Substantia nigra (tissue), 51 donors: ENCODE measurements at places on chromosomes 7 and 10.

DNA sequence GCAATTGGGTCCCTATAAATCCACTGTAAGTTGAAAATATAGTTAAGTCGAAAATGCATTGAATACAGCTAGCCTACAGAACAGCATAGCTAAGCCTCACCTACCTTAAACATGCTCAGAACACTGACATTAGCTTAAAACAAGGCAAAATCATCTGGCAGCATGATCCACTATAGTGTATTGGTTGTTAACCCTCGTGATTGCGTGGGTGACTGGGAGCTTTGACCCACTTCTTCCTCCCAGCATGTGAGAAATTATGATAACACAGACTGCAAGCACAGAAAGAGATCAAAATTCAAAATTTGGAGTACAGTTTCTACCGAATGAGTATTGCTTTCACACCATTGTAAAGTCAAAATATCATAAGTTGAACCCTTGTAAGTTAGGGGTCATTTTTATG lies 22.3 kb downstream of the CNTNAP2 start:
- DNase-seq = no peak

DNA sequence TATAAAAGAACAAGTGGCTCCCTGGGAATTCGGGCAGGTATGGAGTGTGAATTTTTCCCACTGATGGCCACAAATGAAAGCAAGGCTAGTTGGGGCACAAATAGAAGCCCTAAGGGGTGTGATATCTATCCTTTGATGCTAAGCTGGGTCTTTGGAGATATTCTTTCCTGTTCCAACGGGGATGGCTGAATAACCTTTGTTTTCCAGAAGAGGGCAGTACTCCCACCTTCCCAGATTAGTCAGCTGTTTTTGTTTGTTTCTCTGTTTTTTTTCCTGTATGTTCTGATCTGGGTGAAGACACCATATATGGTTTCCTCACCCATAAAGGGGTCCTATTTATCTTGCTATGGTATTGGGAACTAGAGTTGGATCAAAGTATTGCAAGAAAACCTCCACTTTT lies 947.7 kb upstream of the SORCS1 start:
- DNase-seq = no peak

- DNase-seq = no peak
Observed at GRCh38 chr10:49833168-49833567, 71.0 kb upstream of the OGDHL start.

- peak; percentile 85 for DNase-seq
Observed at GRCh38 chr7:150420987-150421674, 29.3 kb upstream of the GIMAP8 start.

GRCh38 chr10:98262571-98262970 lies 5.4 kb downstream of the LOXL4 start:
- no peak for DNase-seq

DNA sequence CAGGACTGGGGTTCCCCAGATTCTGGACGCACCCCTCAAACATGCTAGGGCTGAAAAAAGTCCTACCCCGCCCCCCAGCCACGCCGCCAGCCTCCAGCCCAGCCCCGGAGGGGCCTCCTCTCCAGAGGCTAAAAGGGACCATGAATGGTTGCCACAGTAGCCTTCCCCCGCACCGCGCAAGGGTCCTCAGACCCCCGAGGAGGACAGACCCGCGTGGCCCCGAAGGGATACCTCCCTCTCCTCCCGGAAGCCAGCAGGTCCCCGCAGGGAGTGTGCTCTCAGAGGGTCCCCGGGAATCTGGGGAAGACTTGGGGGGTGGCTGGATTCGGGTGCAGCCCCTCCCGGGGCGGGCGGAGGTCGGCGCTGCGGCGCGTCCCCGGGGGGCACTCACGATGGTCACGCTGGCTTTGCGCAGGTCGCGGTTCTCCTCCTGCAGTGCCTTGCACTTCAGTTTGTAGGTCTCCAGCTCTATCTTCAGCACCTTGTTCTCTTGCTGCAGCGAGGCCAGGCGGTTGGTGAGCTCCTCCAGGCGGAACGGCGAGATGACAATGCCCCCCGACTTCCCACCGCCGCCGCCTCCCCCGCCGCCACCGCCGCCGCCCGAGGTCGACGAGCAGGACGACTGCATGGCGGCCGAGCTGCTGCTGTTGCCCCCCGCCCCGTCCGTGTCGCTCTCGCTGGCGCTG lies 482 bp downstream of the CCDC6 start:
- no peak for DNase-seq
